Endothelial cell (in vitro differentiated cells): ENCODE measurements at places on chromosomes 3 and 15.

- no peak for DNase-seq
These were observed 4.3 kb downstream of the PFKFB4 start for GRCh38 chr3:48552111-48552951.

DNA sequence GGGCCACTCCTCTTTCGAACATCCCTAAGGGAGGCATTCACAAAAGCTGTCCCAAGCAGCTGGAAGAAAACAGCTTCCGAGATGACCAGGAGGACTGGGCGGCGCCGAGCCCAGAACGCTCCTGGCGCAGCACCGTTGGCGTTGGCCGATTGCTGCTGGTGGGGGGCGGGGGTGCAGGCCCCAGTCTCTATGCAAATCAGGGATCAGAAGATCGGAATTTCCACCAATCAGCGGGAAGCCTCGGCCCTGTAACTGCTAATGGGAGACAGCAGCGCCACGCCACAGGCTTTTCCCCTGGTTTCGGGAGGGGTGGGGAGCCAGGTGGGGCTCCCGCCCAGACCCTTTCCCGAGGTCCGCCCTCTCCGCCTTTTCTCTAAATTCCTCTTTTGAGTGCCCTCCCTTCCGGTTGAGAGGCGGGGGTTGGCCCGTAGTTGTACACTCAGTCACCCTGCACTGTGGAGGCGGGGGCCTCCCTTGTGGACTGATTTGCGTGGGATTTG lies 27.0 kb downstream of the HMCES start:
- peak; percentile 54 for DNase-seq

DNA sequence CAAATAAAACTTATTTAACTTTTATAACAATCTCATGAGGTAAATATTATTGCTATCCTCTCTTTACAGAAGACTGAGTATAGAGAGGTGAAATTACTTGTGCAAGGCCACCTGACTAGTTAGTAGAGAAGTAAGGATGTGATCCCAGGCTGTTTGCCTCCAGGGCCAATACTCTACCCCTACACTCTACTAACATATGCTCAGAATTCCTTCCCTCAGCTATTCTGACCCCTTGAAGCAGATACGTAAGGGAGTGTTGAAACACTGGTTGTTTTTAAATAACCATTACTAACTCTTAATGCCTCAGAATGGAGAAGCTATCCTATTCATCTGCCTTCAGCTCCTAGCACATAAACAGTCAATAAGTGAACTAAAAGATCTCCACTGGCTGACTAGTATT lies 24.1 kb downstream of the CSTA start:
- DNase-seq = no peak

DNA sequence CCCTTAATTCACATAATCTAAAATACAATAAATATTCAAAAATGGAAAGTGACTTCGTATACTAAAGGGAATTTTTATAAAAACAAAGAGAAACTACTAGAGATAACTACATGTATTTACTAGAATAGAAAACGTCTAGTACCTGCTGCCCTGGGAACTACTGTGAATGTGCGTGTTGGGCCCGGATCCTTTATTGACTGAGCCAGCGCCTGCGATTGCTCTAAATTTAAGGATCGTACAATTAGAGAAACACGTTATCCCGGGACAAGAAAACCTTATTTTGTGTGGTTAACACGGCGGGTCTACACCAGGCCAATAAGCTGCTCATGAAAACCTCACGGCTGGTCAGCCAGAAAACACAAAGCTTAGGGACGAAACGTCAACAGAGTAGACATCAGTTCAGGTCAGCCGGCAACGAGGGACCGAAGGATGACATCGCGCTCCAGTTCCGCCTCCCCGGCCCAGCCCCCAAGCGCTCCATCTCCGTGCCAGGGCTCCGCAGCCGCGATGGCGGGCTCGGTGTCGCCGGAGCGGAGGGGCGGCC lies 555 bp downstream of the TM2D3 start:
- no peak for DNase-seq

- DNase-seq = peak; percentile 54
These were observed 33.9 kb downstream of the PFN2 start for GRCh38 chr3:149936812-149937230.

GRCh38 chr3:88031642-88032077 lies 27.1 kb downstream of the CGGBP1 start:
- no peak for DNase-seq

DNA sequence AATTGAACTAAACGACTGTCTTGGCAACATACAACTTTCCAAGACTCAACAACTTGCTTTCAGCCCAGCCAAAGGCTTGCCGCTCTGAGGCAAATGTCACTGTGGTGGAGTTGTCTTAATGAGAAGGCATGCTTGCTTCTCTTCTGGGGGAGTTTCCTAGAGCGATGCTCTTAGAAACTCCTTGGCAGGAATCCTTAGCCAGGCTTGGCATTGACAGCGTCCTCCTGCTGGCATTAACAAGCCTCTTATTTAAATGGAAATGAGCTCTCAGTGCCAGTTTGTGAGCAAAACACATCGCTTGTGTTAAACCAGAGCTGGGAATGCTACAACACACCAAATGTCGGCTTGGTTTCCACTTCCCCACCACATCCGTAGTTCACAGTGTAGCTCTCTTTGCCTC lies 265.5 kb upstream of the TPRG1 start:
- DNase-seq = no peak

DNA sequence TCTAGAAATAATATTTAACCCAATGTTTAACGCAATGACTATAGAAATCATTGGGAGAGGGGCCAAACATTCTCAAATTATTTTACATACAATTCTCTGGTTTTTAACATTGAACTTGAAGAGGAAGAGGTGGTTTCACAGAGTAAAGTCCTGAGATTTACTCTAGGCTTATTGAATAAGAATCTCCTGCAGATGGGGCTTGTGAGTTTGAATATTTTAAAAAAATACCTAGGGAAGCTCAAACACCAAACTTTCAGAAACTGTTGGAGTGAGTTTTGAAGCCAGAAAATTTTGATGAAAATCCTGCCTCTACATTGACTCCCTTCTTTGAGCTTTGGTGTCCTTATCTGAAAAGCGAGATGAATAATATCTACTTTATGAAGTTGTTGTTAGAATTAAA lies 906.6 kb downstream of the TUSC7 start:
- DNase-seq = no peak

DNA sequence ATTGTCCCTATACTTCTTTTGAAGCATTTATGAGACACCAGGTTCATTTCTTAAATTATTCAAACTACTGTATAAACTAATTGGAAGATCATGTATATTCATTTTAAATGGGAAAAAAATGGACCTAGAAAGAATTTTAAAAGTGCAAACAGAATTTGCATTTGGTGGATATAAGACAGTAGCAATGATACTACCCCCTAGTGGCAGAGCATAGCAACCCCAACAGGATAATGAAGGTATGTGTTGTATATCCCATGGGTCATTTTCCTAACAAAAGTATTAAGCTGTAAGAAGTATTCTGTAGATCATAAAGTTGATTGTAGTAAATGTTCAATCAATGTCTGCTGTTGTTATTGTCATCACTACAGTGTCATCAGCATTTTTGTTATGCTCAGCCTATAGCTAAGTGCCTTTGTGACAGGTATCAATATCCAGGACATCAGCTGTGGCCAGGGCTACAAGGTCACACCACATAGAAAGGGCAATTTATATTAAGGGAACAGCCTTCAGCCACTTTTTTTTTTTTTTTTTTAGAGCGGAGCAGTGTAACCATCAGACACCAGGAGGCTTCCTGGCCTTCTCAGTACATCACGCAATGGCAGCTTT lies 175.8 kb downstream of the FOXB1 start:
- DNase-seq = peak; percentile 18

GRCh38 chr3:80677796-80678195 lies 910.0 kb upstream of the ROBO1 start:
- no peak for DNase-seq

DNA sequence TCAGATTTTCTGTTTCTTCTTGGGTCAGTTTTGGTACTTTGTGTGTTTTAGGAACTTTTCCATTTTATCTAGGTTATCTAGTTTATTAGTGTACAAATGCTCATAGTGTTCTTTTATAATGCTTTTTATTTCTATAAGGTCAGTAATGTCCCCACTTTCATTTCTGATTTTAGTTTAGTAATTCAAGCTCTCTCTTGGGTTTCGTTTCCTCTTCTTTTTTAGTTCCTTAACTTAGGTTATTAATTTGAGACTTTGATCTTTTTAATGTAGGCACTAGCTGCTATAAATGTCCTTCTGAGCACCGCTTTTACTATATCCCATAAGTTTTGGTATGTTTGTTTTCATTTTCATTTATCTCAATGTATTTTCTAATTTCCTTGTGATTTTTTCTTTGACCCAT lies 27.0 kb upstream of the CD200R1L start:
- DNase-seq = no peak

DNA sequence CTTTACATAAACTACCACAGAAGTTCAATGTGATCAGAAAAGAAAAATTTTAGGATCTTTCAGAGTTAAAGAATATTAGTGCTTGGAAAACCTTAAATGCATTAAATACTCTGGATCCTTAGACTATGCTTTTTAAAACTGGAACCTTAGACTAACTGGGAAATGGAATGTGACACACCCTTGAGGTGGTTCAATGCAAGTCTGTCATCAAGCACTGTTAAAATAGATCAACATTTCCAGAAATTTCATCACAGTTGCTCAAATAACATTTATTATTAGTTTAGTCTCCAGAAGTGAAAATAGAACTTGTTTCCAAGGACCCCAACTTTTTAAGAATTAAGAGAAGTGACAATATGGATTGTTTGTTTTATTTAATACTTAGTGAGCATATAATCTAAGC lies 71.8 kb downstream of the GAP43 start:
- DNase-seq = no peak

DNA sequence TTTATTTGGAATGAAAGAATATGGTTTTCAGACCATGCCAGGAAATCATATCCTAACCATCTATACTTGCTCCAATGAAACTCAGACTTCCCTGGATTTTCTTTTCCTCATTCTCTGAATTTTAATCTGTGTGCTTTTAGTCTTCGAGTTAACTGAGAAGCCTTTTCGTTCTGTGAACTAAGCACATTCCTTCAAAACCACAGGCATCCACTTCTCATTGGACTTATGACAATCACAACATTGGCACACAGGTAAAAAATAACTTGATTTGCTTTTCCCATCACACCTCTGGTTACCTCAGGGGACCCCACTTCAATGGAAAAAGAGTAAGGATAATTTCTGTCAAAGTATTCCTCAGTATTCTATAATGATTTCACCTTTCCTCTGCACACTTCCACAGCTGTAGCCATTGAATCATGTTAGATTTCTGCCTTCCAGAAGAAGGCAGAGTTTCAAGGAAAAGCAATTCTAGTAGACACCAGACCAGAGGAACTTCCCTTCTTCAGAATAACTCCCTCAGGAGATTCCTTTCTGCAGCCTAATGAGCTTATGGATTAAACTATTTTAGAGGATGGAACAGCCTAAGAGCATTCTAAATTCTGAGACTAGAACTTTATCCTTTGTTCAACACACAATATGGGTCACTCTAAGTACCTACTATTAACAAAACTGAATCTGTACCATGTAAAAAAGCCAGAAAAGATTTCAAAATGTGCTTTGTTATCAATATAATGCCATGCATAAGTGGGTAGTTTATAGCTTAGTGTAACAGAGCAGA lies 15.9 kb downstream of the COMMD2 start:
- DNase-seq = no peak

DNA sequence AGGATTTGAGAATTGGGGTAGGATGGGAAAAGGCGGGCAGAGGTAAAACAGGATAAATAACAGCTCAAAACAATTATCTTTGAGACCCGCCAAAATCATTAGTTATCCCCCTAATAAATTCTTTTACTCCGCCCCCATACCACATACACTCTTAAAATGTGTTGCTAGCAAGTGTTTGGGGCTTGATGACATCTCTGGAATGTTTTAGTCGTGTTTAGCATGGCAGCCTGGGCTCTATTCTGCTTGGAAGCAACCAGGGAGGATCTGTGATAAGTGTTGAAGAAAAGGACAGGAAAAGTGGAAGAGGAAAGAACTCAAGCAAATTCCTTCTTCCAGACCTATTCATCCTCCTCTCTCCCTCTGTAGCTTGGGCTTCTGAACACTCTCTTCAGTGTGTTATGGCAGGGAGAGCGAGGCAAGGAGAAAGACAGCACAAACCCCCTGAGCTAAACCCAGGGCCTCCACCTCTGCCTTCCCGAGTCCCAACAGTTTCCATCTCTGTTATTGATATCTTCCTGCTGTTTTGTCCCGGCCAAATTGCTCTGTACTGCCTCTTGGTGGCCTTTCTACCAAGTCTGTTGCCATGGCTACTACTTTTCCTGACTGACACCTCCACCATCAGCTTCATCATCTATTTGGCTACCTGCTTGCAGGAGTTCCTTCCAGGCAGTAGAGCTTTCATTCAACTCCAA lies 135.8 kb downstream of the RPL22L1 start:
- no peak for DNase-seq

DNA sequence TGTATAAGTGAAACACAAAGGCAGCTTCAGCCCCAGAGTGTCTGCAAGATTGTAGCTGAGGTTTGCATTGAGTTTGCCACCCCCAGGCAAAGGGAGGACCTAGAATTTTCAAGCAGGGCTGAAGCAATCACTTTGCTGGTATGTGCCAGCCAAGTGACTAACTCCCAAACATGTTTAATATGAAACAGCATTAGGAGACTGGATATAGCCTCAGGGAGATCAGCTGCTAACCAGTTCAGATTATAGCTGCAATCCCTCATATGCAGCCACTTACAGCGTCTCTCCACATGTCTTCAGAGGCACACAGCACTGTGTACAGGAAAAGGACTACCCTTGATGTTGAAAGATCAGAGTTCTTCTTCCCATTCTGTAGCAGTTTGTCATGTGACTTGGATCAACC lies 38.4 kb upstream of the PPP2R3A start:
- no peak for DNase-seq

- DNase-seq = no peak
These were observed 75.3 kb downstream of the CYP19A1 start for GRCh38 chr15:51263116-51263515.

- DNase-seq = no peak
These were observed 1.1 kb upstream of the TRPM1 start for GRCh38 chr15:31102374-31103342.

DNA sequence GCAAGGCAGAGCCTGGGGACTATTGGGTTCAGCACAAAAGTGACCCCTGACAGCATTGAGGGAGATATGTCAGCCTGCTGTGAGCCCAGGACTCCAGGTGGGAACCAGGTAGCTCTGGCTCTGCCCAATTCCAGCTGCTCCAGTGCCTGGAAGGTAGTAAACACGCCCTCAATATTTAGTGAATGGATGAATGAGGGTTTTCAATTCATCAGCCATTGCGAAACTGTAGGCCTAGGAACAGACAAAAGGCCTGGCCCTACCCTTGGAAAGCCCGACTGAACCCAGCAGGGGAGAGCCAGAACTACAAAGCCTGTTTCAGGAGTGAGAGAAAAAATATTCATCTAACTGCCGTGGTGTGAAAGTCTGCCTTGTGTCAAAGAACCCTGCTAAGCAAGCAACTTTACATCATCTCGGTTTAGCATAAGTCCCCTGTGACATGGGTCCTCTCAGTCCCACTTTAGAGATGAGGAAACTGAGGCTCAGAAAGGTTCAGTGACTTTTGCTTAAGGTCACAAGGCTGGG lies 8.1 kb upstream of the CSK start:
- no peak for DNase-seq

DNA sequence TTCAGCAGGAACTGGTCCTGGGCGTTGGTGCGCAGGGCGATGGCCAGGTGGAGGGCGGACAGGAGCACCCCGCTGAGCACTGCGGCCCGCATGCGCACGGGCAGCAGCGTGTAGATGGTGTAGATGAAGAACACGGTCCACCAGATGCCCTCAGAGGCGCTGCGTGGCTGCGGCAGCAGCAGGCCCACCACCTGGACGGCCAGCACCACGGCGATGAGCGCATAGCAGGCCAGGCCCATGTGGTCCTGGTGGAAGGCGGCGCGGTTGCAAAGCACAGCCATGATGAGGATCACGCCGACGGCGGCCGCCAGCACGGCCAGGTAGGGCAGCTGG lies 1.5 kb downstream of the ADCY5 start:
- DNase-seq = no peak
